Thymus (tissue), 14 donors: ENCODE measurements at places on chromosomes 1 and 21.

GRCh38 chr1:150176593-150176992, 26.9 kb downstream of the PLEKHO1 start:
- no peak for DNase-seq

DNA sequence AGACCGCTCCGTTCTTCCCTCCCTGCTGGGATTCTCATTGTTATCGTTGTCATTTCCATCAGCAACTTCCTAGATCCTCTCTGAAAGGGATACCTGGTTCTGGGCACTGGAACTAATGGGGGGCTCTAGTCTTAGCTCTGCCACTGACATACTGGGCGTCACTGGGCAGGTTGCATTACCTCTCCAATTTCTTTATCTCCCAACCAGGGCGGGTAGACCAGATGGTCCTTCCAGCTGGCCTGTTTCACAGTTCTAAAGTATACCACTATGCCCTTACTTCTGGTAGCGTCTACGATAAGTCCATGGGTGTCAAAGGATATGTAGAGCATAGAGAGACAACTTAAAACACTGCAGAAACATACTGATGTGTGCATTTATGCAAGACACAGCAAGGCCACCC, 1.4 kb downstream of the GPR37L1 start:
- DNase-seq, result no peak

DNA sequence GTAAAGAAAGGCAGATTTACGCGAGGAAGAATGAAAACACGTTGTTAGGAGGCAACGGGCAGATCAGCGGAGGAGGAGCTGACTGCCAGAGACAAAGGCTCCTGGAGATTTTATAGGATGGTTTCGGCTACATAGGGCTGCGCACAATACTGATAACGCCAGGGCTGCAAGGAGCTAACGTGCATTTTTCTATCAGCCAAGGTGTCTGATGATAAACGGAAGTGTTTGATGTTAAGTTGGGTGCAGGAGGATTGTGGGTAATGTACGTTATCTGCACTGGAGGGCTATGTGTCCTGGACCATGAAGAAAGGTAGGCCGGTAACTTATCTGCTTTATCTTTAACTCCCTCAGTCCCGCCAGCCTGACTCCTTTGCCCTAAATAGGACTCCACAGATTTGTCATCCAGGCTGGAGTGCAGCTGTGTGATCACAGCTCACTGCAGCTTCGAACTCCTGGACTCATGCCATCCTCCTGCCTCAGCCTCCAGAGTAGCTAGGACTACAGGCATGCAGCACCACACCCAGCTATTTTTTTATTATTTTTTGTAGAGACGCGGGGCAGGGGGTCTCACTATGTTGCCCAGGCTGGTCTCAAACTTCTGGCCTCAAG, 29.6 kb downstream of the SETD4 start:
- no peak for DNase-seq

- DNase-seq, result no peak
Measured at GRCh38 chr1:167344112-167344511, 123.4 kb downstream of the POU2F1 start.

DNA sequence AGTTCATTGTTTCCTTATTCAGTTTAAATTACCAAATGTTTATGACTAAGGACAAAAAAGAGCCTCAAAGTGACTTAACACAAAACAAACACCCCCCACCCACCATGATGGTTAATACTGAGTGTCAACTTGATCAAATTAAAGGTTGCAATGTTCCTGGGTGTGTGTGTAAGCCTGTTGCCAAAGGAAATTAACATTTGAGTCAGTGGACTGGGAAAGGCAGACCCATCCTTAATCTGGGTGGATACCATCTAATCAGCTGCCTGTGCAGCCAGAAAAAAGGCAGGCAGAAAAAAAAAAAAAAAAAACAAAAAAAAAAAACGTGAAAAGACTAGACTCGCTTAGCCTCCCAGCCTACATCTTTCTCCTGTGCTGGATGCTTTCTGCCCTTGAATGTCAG, 543.4 kb downstream of the NEGR1 start:
- no peak for DNase-seq

DNA sequence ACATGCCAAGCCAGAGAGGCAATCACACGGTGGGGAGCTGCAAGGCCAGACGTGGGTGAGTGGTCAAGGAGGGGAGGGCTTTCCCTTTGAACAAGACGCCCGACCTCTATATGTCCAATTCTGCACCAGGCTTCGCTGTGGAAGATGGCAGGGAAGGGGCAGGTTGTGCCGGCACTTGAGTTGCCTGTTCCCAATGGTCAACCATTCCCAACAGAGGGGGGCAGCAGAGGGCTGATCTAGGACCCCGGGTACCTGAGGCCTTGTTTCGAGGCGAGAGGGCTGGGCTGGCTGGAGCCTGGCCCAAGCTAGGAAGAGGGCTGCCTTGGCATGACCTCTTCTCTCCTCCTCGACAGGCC, 64.9 kb downstream of the TMEM53 start:
- peak; percentile 23 for DNase-seq

DNA sequence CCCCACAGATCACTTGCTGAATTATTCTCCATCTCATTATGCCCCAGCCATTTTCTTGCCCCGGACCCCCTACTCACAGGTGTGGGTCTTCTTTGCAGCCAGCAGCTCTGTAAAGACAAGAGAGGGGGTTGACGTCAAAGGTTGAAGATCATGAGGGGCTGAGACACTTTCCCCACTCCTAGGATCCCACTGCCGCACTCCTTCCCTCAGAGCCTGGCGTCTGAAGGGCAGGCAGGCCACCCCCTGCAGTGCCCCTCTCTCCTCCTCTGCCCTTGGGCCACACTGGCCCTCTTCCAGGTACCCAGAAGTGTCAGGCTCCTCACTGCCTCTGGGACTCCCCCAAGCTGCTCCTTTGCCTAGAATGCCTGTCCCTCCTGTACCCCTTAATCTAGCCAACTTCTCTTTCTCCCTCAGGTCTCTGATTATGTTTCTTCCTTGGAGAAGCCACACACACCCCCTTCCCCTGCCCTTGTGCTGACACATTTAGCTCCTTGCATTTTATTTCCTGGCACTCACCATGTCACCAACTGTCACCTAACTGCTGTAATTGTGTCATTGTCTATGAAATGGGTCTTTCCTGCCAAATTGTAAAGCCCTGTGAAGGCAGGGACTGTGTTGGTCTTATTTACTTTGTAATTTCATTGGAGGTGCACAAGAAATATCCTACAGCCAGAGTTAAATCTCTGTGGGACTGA, 2.1 kb downstream of the RORC start:
- DNase-seq, result no peak

GRCh38 chr1:228415853-228416216, 826 bp downstream of the TRIM17 start:
- DNase-seq, result no peak

DNA sequence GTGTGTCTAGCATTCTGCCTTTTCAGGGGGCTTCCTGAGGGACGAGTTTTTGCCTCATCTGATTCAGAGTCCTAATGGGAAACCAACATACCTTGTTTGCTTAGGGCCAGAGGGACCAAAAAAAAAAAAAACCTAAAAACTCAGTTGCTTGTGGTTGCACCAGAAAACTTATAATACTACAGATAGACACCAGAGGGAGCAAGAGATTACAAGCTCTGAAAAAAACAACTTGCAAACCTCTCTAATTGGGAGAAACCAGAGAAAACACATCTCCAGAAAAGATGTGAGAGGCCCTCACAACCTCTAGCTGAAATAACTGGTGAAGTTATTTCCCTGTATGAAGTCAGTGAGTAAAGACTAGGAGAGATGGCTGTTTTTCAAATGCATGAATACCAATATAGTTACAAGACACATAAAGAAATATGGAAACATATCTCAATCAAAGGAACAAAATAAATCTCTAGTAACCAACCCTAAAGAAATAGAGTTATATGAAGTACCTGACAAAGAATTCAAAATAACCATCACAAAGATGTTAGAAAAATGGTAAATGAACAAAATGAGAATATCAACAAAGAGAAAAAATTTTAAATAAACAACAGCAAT, 233.7 kb upstream of the NFIA start:
- DNase-seq, result peak; percentile 51

GRCh38 chr1:31830511-31830910, 14.7 kb upstream of the SPOCD1 start:
- DNase-seq, result no peak

DNA sequence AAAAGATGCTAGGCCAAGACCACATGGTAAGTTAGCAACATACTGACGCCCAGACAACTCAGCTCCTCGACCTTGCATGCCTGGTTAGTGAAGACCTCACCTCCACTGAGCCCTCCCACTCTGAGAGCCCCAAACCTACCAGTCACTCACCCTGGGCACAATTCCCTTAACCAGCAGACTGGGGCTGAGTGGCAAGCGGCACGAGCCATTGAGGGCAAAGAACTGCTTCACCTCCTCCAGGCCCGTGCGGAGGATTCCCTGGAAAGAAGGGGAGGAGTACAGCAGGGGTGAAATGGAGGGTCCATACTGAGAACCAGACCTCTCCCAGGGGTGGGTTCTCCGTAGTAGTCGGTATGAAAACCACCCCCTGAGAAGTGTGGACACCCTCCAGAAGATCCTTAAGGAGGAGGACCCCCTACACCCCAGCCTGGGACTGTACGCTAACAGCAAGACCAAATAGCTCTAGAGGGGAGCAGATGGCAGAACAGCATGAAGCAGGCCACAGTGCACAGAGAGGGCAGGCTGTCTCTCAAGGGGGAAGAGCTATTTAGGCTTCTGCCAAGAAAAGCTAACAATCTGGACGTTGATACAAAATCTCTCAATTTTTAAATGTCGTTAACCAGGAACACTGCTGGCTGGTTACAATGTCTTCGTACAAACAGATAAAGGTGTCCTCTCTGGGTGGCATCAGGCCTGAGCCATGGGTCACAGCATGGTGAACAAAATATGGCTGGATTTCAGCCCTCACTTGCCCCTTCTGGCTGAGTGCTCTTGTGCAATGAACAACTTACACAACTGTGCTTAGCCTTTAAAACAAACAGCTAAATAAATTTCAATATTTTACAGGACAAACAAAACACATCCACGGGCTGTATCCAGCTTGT, 31.0 kb upstream of the PPP1R15B start:
- no peak for DNase-seq

GRCh38 chr1:223242971-223243370, 99.9 kb upstream of the TLR5 start:
- DNase-seq, result no peak

GRCh38 chr1:203744075-203744972, 20.7 kb upstream of the LAX1 start:
- DNase-seq, result no peak

- no peak for DNase-seq
Measured at GRCh38 chr1:15368888-15369287, 40.8 kb upstream of the EFHD2 start.

DNA sequence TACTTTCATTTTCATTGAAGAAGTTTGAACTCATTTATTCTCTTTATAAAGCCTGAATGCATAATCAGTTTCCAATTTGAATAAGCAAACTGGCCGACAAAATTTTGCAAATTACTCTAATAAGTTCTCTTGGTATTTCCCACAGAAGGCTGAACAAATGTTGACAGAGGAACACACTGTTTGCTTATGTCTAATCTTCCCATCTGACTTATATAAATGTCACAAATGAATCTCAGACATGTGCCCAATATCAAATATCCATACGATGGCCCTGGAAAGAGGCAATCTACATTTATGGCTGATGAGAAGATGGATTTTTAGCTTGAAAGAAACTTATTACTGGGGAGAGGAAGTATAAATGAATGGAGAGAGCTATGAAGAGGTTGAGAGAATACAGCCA, 380.6 kb upstream of the ZRANB2 start:
- no peak for DNase-seq

DNA sequence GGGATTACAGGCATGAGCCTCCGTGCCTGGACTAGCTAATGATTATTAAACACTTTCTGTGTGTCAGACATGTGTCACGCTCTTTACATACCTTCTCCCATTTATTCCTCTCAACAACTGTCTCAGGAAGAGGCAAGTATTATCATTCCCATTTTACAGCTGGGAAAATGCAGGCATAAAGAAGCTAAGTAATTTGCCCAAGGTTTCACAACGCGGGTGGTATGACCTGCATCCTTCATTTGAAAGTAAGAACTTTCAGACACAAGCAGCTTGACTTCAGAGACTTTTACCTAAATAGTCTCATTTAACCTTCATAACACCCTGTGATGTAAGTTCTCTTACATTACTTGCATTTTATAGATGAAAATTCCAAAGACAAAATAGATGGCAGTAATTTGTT, 1.0 kb upstream of the ZSCAN20 start:
- no peak for DNase-seq

DNA sequence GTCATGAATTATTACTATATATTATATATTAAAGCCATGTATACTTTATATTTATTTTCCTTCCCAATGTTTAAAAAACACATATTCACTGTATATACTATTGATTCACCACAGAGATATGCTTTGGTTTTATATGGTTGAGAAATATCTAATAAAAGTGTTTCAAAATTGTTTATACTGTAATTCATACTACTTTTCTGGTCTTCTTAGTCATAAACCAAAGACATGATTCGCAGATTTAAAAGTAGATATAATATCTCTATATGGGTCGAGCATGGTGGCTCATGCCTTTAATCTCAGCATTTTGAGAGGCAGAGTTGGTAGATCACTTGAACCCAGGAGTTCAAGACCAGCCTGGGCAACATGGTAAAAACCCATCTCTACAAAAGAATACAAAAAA, 738.4 kb downstream of the USP25 start:
- no peak for DNase-seq

- DNase-seq, result no peak
Measured at GRCh38 chr1:85818371-85818770, 110.1 kb upstream of the ZNHIT6 start.

GRCh38 chr1:19932866-19933265, 9.4 kb upstream of the PLA2G2E start:
- no peak for DNase-seq

DNA sequence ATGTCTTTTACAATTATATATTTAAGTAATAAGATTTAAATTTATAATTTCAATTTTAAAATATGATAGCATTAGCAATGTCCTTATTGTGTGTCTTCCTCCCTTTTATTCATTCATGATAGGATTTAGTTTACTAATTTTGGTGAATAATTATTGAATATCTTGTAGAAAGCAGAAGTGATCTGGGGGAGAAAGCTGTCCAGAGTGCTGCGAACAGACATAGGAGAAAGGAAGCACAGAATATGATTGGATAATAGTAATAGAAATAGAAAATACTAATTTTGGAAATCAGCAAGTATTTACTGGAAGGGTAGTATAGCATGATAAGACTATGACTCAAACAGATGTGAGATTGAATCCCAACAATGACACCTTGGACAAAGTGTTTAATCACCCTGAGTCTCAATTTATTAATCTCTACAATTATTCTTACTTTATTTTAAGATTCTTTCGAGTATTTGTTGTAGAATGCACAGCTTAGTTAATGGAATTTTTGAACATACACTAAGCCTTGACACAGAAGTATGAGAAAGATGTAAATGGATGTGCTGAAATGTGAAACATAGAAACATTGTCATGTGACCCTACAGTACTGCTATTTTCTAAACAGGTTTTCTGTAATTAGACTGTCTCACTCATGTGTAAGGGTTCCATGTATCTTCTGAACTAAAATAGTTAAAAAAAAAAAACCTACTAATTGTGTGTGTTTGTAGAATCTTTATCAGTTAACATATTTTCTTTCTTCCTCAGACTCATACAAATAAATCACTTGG, 7.9 kb downstream of the SH3GLB1 start:
- DNase-seq, result no peak
